Activated CD4-positive, alpha-beta T cell treated with anti-CD3 and anti-CD28 coated beads for 1 hour (primary cell): ENCODE measurements at places on chromosomes 3 and 15.

- no peak for DNase-seq
These were observed 80.7 kb downstream of the PPARG start for GRCh38 chr3:12369598-12369997.

- DNase-seq, result no peak
These were observed 9.6 kb upstream of the TRPM1 start for GRCh38 chr15:31111091-31111647.

- no peak for DNase-seq
These were observed 181.3 kb upstream of the EIF1B start for GRCh38 chr3:40128166-40128565.

DNA sequence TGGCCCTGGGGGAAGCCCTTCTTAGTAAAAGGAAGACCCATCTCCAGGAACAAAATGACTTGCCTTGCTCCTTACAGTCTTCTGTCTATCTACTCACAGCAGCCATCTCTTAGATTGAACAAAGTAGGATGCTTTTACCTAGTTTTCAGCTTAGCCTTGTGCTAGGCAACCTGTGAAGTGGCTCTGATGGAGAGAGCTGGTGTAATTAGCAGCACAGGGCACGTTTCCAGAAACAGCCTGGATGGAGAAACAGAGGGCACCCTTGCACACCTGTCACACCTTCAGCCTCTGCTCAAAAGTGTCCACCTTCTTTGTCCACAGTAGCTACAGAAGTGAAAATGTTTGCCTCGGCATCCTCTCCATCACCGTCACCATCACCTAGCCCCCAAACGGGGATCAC, 292.9 kb downstream of the RORA start:
- no peak for DNase-seq

GRCh38 chr3:53357458-53357857, 10.1 kb upstream of the DCP1A start:
- no peak for DNase-seq

- DNase-seq, result no peak
These were observed 109.4 kb upstream of the FGF7 start for GRCh38 chr15:49313650-49314049.

GRCh38 chr3:128376516-128376915, 90.2 kb downstream of the DNAJB8 start:
- DNase-seq, result no peak

GRCh38 chr3:23036728-23037127, 166.4 kb upstream of the UBE2E2 start:
- DNase-seq, result no peak

GRCh38 chr3:122936986-122937385, 90.6 kb downstream of the SEMA5B start:
- no peak for DNase-seq

GRCh38 chr15:67305506-67305905, 50.9 kb downstream of the IQCH start:
- no peak for DNase-seq

DNA sequence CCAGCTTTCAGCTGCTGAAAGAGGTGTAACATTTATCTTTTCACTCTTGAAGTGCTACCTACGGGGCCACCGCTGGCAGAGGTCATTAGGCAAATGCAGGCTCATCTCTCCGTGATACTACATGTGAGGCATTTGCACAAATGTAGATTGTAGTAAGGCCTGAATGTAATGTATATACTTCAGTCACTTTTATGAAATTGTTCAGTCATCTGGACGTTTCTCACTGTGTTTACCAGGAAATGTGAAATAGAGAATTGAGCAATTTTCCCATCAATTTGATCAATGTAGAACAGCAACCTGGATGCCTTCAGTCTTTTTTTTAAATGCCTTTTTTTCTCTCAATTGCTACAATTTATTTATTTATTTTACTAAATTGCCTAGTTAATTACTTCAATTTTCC, 368.3 kb upstream of the AZI2 start:
- DNase-seq, result no peak

DNA sequence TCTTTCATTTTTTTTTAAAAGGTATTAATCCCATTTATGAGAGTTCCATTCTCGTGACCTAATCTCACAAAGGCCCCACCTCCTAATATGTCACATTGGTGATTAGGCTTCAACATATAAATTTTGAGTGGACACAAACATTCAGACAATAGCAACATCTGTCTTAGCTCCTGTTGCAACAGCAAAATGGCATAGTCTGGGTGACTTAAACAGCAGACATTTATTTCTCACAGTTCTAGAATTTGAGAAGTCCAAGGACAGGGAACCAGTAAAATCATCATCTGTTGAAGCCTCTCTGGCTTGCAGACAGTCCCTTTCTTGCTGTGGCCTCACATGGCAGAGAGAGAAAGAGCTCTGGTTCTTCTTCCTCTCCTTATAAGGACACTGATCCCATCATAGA, 3.2 kb upstream of the PLSCR2 start:
- no peak for DNase-seq

- DNase-seq, result no peak
These were observed 148.7 kb upstream of the POU1F1 start for GRCh38 chr3:87425056-87425455.

DNA sequence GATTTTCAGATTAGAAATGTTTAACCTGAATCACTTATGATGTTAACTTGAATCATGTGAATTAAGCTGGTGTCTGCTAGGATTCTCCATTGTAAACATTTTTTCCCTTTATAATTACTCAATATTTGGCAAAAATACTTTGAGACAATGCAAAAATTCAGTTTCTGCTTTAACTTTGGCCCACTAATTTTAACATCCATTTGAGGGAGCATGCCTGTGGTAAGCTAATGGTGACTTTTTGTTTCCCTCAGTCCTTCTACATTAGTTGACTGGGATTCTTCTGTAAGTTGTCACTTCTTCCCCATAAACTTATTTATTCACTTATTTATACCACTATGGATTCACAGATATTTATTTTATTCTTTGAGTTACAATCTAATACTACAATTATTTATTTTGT, 59.3 kb downstream of the PIK3R4 start:
- DNase-seq, result no peak

GRCh38 chr3:171977860-171978259, 61.5 kb upstream of the FNDC3B start:
- no peak for DNase-seq

- no peak for DNase-seq
These were observed 179.6 kb downstream of the NSMCE3 start for GRCh38 chr15:29089731-29090616.

DNA sequence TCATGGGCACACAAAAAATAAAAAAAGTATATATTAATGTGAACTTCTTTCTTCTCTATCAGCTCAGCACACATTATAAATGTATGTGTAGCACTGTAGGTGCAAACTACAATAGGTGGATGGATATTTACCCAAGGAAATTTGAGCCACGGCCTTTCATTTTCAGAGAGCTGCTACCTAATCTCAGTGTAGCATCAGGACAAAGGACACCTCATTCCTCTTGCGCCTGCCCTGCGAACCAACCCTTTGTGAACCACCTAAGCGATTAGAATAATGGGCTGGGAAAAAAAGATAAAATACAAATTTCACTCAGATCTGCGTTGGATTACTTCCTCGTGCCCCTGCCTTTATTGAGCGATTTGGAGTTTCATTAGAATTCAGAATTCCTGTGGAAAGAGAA, 263.2 kb downstream of the NR2F2 start:
- no peak for DNase-seq

DNA sequence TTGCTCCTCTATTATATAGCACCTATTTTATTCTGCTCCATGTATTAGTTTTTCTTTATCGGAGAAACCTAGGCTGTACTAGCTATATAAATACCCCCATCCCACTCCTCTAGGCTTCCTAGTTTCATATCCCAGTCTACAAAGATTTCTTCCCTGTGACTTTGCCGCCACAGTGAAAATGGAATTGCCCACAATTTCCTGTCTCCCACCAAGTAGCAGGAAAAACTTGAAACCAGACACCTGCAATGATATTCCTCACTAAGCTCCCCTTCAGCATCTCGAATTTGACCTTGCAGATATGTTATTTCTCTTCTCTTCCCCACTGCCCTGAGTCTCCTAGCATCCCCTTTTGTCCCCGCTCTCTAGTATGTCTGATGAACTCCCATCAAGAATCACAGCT, 685.8 kb upstream of the CCDC54 start:
- DNase-seq, result no peak

DNA sequence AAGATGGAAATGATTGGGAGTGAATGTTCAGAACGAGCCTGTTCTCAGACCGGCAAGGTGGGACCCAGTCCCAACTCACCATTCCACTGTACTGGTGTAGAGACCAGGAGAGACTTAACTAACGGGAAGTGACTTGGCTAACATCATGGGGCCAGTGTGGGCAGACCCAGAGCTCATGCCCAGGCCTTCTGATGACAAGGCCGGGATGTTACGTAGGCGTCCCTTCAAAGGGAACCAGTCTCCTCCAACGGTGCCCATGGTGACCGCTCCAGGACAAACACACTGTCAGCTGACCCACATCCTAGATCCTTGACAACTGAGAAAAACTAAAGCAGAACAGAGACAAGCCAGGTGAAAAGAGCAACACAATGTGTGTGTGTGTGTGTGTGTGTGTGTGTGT, 128.4 kb upstream of the HACD2 start:
- DNase-seq, result no peak

- no peak for DNase-seq
These were observed 388.0 kb downstream of the ZBTB20 start for GRCh38 chr3:114758831-114759699.

DNA sequence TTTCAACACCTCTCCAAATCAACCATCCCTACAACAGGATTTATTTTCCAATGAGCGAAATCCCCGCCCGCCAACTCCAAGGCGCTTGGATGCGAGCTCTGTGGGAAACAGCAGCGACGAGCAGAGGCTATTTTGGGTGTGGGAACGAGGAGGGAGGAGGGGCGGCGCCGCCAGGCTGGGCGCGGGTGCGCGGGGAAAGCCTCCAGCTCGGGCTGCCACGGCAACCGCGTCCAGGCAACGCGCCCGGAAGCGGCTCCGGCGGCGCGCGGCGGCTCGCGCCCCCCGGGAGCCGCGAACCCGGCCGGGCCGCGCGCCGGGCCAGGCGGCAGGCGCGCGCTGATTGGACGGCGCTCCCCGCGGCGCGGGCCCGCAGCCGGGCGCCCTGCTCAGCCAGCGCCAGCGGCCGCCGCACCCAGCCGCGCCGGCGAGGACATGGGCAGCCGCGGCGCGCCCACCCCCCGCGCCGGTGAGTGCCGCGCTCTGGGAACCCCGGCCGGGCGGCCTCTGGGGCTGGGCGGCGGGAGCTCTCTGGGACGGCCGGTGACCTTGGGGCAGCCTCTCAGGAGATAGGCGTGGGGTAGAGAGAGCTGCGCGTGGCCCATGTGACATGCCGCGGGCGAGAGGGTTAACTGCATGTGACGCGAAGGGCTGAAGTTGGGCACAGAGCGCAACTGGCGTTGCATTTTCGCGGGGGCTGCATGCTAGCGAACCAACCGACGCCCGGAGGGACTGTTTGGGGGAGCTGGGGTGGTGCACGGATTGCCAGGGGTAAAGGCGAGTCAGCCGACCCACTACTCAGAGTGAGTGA, at the start of gene FAM81A:
FAM81A (plus strand) TSS at position 370 of the 808 bp plus-strand sequence. CDS start 20,441 bp downstream, outside the sequence.
- DNase-seq, result peak; percentile 13

GRCh38 chr15:80775338-80775737, 3.8 kb upstream of the CEMIP start:
- DNase-seq, result no peak
